AG20443 (cell line): ENCODE measurements at places on chromosomes 7 and 10.

DNA sequence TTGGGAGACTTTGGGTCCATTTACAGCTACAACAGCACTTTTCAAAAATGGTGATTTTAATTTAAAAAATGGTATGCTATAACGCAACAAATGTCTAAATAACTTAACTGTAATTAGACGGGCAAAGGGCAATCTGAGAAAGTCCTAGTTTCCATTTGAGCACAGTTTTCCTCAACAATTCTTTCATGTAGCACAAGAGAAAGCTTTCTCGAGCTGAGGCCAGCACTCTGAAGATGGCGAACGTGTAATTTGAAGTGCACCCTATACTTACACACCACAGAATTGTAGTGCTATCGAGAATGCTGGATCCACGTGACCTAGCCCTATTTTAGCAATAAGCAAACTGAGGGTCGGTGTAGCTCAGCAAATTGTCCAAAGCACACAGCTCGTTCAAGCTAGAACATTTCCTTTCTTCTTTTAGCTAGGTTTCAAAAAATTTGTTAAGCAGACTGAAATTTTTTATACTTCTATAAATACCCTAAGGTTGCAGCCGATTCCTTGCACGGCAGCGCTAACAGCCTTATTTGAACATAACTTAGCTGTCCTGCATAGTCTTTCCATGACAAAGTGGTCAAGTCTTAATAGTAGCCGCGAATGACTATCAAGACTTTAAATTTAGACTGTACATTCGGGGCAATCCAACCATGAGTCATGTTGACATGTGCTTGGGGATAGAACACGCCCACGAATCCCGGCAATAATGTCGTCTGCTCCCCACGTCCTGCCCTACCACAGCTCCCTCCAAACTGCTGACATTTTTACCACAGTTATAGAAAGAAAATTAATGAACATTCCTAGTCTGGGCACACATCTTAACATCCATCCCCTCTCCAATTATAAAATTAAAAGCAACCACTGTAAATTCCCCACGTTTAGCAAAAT is 10.0 kb downstream of the KLF6 start:
- peak; percentile 66 for DNase-seq

GRCh38 chr10:35328404-35329037 is 7.8 kb upstream of the CCNY start:
- DNase-seq: peak; percentile 42

DNA sequence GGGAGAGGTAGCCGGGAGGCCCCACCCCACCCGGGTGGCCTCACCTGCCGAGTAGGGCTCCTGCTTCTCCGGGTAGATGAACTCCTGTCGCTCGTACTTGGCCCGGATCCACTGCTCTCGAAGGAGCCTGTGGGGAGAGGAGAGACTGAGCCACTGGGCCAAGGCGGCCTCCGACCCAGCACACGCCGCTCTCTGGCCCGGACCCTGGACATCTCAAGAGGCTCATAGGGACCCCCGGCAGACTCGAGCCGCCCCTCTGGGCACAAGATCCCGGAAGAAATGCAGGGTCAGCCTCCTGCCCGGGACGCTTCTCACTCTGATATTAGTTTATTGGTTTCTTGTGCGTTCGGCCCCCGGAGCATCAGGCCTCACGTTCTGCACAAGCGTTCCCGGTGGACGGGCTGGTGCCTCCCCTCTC is 34.5 kb downstream of the ADAP1 start:
- DNase-seq: no peak

DNA sequence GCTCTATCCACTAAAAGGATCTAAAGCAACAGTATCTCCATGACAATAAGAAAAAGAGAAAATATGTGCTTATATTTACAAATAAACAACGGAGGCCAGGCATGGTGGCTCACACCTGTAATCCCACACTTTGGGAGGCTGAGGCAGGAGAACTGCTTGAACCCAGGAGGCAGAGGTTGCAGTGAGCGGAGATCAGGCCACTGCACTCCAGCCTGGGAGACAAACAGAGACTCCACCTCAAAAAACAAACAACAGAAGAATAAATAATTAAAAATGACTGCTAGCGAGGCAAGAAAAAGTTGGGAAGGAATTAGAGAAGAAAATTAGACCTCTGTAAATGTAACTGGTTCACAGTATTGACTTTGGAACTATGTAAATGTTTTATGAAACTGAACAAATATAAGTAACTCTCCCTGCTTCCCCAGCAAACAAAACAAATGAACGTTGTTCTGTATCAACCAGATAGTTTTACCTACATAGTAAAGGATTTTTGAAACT is 17.1 kb downstream of the TRIM24 start:
- no peak for DNase-seq

- no peak for DNase-seq
These were observed 129.7 kb downstream of the SAMD9 start for GRCh38 chr7:92988051-92988450.
